ENCODE measurements at places on chromosomes 2 and 18.

GRCh38 chr2:152154462-152154861 lies 21.1 kb downstream of the STAM2 start:
- no peak for DNase-seq

- DNase-seq = no peak
These were observed 310.8 kb downstream of the PIEZO2 start for GRCh38 chr18:10838553-10838952.

DNA sequence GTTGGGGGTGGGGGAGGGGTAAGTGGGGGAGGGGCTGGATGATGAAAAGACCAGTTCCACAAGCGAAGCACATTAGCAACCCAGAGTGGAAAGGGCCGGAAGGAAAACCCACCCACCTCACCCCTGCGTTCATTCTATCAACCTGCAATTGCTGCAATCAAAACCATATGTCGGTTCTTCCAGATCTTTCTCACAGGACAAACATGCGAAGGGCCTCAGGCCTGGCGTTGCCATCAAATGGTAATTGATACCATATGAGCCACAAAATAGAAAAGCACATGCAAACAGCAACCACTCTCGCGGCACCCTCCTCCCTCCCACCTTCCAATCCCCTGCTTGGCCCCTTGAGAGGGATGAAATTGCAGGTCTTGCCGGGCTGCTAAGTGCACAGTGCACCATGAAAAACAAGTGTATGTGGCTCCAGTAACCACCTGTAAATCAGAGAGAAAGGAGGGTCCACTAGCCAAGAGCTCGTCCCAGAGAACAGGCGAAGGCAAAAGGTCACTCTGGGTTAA lies 287.5 kb downstream of the TCF4 start:
- DNase-seq = no peak

DNA sequence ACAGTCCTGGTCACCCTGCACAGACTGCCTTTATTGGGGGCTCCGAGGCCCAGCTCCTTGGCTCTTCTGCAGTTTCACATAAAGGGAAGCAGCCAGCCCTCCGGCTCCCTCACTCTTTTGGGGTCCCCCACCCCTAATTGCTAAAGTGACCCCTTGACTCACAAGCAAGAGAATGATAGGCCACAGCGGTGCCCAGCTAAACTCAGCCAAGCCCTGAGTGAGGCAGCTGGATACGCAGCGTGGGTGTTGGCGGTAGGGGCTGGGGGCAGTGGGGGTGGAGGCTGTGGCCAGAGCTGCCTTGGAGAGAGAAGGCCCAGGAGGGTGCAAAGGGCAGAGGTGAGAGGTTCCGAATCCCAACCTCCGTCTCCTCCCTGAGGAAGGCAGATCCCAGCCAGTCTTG lies 25.5 kb upstream of the ALPP start:
- DNase-seq = no peak

DNA sequence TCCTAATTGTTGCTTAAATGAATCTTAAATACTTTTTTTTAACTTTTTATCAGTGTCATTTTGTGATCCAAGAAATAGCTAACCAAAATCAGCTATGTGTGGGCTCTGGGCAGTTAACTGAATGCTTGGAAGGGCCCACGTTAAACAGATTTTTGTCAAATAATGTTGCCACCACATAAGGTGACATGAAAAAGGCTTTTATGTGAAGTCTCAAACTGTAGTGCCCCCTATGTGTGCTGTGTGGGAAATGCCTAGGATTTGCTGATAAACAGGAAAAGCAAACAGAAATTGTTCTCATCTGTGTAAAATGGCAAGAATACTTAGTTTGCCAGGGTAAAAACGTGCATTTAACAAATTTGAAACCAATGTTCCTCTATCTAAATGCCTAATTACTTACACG lies 242.2 kb downstream of the ZNF516 start:
- no peak for DNase-seq

DNA sequence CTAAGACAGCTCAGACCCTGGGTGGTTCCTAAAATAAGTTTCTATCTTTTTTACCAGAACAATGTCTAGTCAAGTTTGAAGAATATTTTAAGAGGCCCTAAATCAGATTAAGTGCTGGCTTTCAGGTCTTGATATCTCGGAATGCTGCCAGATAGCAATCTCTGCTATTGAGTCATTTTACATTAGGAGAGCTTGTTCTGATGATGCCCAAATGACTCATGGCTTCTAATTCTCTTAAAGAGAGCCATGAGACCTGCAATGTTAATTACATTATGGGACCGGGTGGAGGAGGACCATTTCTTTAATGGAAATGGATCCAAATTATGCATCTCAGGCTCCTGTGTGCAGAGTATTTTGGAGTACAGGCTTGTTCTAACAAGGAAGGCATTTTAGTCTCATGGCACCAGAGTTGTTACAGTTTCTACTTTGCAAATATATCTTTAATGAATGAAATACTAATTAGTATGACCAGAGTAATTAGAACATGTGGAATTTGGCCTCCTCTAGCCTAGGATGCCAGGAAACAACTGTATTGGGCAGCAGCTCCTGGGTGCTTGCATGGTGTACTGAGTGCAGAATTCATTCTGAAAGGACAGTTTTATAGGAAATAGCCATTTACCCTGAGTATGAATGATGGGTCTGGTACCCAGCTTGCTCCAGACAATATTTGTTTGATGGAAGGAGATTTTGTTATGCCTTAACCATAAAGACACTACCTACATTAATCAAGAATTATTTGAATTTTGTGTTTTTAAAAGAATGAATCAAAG lies 94.0 kb upstream of the SULT1C3 start:
- DNase-seq = no peak

GRCh38 chr18:55283309-55283708 lies 304.7 kb downstream of the TCF4 start:
- DNase-seq = no peak

DNA sequence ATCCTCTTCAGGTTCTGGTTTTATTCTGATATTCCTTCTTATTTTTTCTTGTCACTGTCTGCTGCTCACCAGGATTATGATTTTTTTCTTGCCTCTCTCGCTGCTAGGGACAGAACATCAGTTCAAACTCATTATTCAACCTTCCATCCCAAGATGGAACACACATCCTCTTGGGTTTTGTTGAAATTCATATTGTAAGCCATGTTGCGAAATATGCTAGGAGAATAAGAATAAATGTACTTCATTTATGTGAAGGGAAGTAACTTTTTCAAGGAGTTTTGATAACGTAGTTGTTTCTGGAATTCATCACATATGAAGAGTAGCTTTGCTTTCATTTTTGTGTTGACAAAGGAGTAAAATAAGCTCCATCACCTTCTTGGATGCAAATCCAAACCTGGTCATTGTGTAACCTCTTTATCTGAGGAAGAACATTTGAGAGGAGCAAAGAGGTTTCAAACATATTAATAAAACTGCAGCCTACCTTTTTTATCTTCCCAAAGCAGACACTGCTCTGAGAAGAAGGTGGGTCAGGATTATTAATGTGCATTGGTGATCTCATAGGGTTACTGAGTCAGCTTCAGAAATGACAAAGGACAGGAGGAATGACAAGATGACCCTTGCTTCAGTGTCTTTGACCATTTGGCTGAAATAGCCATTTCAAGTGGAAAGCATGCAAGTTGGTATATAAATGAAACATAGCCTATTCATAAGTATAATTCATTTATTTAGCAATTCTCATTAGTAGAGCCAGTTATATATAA lies 280.0 kb downstream of the GULP1 start:
- no peak for DNase-seq

GRCh38 chr18:40673150-40673549 lies 1281.9 kb upstream of the PIK3C3 start:
- DNase-seq = no peak

- DNase-seq = no peak
These were observed 57.1 kb upstream of the CYTIP start for GRCh38 chr2:157501026-157501425.

DNA sequence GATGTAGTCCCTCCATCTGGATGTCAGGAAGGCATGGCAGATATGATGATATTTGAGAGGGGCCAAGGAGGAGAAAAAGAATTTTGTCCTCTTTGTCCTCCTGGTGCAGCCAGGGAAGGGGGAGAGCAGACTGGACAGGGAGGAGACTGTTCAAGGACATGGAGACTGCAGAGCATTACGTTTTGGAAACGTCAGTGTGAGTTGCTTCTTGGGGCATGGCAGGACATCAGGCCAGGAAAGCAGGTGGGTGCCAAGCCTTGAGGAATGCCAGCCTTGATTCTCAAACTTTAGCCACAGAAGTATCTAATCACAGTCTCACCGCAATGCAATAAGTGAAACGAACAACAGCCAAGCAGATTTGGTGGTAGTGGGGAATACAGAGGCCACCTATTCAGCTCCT lies 66.2 kb downstream of the BMP10 start:
- DNase-seq = no peak

Data from activated T-helper 1 cell treated with Interleukin-2 at 50 U/mL for 16 hours (primary cell).